ENCODE measurements at places on chromosomes 1 and 21.

GRCh38 chr1:151540982-151541377, 871 bp downstream of the TUFT1 start:
- no peak for ATAC-seq

DNA sequence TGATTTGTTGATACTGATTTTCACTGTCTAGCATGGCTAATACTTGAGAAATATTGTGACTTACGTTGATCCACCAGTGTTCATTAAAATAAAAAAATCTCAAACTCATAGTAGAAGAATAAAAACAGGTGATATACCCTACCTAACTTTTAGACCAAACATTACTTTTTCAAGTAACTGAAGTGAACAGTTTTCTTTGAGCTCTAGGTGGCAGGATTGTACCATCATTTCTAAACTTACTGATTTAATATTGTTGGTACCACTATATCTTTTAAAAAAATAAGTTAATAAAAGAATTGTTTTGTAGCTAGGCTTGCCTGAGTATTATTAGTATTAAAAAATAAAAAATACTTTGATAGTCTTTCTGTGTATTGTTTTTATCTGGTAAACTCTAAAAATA, 21.5 kb downstream of the CDC73 start:
- no peak for ATAC-seq

- ATAC-seq = no peak
Observed at GRCh38 chr1:203147376-203147775, 19.9 kb downstream of the ADORA1 start.

GRCh38 chr1:191546803-191547202, 611.5 kb upstream of the RGS18 start:
- ATAC-seq = no peak

DNA sequence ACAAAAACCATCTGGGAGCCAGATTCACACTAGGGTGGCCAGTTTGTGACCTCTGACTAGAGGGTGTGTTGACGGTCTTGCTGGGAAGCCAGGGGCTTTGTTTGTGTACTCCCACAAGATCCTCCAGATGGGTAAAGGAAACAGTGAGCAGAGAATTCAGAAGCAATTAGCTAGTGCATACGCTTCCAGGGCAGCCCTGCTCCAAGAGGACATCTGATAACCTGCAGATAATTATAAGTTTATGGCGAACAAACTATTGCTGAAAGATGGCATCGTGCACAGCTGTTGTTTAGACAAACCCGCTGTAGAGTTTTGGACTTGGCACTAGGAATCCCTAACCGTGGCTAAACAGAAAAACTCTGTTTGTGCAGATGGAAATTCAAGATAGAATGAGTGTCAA, 326.4 kb downstream of the TGFB2 start:
- no peak for ATAC-seq

- ATAC-seq = no peak
Observed at GRCh38 chr1:224626042-224626441, 9.9 kb downstream of the CNIH3 start.

GRCh38 chr1:169113613-169114119, 7.2 kb downstream of the ATP1B1 start:
- no peak for ATAC-seq

DNA sequence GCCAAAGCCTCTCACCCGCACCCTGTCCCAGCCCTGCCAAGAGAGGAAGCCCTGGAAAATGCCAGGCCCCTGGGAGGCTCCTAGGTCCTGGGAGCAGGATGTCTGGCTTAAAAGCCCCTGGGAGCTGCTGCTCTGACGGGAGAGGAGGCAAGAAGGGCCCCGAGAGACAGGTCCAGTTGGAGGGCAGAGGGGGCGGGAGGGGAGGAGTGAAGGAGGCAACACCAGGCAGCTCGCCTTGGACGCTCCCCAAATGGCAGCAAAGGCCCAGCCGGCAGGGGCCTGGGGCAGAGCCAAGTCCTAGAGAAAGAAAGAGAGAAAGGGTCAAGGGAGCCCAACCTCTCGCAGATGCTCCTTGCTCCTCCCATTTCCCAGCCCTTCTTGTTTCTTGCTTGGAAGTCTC, 6.8 kb downstream of the ETV3L start:
- ATAC-seq = no peak

- no peak for ATAC-seq
Observed at GRCh38 chr1:21749109-21749508, 33.8 kb downstream of the USP48 start.

DNA sequence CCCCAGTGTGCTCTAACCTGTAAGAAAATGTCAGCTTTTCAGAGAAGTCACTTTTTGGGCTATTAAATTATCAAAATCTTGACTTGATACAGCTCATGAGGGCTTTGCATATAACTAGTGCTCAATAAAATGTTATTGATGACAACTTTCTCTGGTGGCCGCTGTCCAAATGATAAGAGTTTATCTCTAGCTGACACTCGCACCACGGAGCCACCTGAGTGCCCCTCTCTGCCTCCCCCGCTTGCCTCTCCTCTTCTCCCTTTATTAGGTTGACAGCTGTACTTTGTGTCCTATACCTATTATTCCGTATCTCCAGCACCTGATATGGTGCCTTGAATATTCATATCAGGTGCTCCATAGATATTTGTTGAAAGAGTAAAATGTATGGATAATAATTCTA, 82.8 kb downstream of the PHTF1 start:
- ATAC-seq = no peak

GRCh38 chr1:86704972-86705664, 742 bp downstream of the SH3GLB1 start:
- ATAC-seq = peak; percentile 7

DNA sequence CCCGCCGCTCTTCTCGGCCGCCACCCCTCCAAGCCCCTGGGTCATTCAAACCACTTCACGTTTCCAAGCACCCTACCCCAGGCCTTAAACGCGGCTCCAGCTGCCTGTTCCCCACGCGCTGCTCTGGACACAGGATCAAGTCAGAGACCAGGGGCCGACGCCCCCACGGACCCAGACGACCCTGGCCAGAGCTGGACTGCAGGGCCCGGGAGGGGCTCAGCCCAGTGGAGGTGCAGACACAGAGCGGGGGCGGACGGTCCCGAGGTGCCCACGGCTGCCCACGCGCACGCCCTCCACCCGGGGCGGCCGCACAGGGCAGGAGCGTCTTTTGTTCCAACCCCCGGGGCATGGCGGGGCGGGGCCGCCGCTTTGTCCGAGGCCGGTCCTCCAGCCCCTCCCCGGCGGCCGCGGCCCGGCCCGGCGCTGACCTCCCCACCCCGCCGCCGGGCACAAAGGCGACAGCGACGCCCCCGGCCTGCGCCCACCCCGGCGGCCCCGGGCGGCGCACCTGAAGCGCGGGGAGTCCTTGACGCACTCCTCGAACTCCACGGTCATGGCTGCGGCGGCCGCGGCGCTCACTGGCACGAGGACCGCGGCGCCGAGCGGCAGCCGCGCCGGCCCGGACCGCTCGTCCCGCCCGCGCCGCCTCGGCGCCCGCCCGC, 338 bp downstream of the ACAP3 start:
- ATAC-seq = no peak

DNA sequence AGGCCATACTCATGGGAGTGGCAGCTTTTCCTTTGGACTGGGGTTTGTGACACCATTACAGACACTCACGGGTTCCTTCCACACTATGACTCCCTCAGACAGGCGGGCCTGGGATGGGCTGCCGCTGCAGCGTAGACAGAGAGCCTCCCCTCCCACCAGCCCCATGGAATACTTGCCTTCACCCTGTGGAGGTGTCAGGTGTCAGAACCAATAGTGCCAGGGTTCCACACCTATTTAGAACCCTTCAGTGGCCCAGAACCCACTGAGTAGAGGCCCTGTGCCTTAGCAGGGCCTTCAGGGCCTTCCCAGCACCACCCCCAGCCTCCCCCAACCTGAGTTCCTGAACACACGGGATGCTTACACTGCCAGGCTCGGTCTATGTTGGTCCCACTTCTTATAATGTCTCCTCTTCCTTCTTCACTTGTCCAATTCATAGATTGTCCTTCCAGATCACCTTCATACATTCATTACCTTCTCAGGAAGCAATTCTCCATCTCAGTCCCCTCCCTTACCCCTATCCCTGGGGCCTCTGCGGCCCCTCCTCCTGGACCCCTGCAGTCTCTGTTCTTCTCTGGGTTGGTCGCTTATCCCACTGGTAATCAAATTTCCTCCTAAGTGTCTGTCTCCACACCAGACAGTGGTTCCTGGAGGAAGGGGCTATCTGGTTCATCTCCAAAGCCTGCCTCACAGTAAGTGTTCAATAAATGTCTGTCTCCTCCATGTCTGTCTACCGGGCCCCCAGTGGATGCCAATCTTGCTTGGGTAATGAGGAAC, 1.4 kb upstream of the RHBG start:
- no peak for ATAC-seq

GRCh38 chr21:31905503-31906451, 33.0 kb downstream of the HUNK start:
- ATAC-seq = no peak

DNA sequence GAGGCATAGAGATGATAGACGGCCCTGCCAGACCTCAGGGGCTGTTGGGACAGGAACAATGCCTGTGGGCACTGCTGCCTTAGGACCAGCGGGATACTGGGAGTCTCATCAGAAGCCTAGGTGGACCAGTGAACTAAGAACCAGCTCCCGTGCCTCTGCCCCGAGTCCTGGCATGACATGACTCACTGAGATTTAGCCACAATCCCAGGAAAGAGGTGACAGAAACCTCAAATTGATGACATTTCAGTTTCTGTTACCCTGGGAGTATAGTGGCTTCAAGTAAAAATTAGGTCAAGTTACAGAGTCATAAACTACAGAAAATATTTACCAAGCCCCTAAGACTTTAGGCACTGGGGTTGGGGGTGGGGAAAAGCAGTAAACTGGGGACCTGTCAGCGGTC, 74.6 kb upstream of the GADD45A start:
- peak; percentile 6 for ATAC-seq

- ATAC-seq = no peak
Observed at GRCh38 chr1:31043631-31044030, 21.9 kb downstream of the PUM1 start.

DNA sequence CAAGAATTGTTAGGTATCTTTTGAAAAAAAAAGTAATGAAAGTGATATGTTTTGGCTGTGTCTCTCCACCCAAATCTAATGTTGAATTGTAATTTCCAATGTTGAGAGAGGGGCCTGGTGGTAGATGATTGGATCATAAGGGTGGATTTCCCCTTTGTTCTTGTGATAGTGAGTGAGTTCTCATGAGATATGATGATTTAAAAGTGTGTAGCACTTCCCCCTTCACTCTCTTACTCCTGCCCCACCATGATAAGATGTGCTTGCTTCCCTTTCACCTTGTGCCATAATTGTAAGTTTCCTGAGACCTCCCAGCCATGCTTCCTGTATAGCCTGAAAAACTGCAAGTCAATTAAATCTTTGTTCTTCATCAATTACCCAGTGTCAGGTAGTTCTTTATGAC, 70.7 kb downstream of the XCL2 start:
- ATAC-seq = no peak

- no peak for ATAC-seq
Observed at GRCh38 chr1:201424146-201424545, 2.6 kb upstream of the TNNI1 start.

DNA sequence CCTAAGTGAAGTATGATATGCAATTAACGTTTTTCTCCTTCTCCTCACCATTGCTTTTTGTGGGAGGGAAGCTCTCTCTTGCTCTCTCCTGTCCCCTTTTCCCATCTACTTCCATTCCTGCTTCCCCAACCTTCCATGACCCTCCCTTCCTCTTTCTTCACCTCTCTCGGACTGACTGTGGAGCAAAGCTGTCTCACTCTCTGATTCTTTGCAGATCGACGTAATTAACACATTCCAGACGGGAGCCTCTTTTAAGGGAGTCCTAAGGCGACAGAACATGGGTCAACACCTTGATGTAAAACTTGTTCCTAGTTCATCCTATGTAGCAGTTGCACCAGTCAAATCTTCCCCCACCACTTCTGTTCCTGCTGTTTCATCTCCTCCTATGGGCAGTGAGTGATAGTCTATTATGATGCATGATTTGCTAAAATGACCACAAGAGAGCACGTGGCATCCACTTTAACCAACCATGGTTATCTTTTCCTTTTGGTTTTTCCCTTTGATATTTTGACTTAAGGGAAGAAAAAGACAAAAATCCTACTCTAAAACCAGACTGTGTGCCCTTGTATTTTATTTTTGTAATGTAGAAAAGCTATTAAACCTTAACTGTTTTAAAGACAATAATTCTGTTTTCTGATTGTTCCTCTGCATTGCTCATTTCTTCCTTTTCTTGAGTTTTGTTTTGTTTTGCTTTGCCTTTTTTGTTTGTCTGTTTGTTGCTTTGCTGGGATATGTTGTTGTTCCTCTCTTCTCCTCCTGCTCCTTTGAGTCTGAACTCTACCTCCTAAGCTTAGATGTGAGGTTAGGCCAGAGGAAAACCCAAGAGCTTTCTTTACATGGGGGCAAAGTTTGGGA, 31.7 kb upstream of the LAX1 start:
- ATAC-seq = no peak

DNA sequence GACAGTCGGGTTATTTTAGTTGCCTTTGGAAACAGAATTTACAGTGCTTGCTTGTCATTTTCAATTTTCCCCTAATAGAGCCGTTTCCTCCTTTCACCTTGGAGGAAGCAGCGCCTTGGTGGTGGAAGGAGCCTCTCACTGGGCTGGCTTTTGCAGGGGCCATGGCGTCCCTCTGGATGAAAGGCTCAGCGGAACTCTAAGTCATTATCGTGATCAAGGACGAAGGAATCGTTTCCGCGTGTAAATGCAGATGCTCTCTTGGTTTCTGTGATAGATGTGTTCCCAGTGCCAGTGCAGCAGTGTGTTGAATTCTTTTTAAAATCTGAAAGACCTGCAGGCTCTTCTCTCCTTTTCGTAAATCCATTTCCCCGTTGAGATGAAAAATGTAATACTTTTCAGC, 126.2 kb upstream of the LMO4 start:
- ATAC-seq = no peak

DNA sequence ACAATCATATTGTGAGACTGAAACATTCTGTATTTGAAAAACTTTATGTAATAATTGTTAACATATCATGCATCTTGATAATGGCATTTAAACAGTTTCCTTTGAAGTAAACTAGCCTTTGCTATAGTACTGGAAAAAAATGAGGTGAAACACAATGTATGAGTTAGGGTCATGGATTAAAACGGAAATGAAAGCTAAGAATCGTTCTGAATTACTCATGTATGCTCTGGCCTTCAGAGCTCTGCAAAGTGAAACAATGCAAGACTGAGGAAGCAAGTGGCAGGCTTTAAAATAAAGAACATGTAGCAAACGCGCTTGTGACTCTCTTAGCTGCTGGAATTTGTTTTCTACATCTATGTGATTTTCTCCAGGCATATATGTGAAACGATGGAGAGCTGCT, 317.1 kb downstream of the DPYD start:
- ATAC-seq = no peak

GRCh38 chr1:54837002-54837853, 36.1 kb upstream of the TTC22 start:
- no peak for ATAC-seq

- ATAC-seq = no peak
Observed at GRCh38 chr1:224203243-224204016, 20.4 kb downstream of the DEGS1 start.

Data from activated CD4-positive, CD25-positive, alpha-beta regulatory T cell treated with anti-CD3 and anti-CD28 coated beads, Interleukin-2, amount 50 U/mL, for 24 hours (primary cell).